Natural killer cell (primary cell): ENCODE measurements at places on chromosomes 16 and 17.

- no peak for DNase-seq
Measured at GRCh38 chr17:35795007-35795870, at the start of gene MMP28. TSS of gene MMP28 (minus strand) at chr17:35795641. CDS start at chr17:35795377, 264 bp downstream.

GRCh38 chr17:304461-304860 is 48.1 kb downstream of the RPH3AL start:
- DNase-seq: no peak

- DNase-seq: no peak
Measured at GRCh38 chr16:7746941-7747340, 414.3 kb downstream of the RBFOX1 start.

- no peak for DNase-seq
Measured at GRCh38 chr17:6072157-6072556, 2.0 kb downstream of the WSCD1 start.

GRCh38 chr17:49447628-49448302 is 33.1 kb upstream of the PHB1 start:
- DNase-seq: no peak

DNA sequence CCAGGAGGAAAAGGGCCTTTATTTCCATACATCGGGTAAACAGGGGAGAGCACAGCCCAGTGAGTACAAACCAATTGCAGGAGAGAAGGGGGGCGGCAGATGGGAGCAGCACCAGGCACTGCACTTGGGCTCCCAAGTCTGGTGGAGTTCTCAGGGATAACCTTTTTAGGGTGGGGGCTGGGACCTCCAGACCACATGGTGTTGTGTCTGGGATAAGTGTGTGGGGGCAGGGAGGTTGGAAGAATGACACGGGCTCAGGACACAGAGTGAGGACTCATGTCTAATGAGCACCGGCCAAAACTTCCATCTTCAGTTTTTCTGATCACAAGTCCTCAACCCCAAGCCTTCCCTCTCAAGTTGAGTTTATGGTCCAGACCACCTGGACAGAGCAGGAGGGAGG is 30.6 kb downstream of the PIPOX start:
- no peak for DNase-seq

DNA sequence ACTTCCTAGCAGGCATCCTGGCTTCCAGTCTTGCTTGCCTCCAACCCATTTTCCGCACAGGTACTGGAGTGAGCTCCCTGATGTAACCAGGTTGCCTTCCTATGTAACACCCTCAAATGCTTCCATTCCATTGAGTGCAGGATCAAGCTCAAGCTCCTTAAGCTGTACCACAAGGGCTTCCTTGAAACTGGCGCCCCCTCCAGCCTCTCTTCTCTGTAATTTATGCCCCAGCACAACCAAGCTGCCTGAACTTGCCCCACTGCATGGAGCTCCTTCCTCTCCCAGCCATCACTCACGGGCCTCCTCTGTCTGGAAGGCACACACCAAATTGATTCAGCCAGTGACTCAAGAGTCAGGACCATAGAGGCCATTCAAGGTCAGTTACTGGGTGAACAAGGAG is 234.8 kb upstream of the RPL38 start:
- DNase-seq: no peak

GRCh38 chr16:84724606-84725309 is 25.0 kb downstream of the USP10 start:
- no peak for DNase-seq

- DNase-seq: no peak
Measured at GRCh38 chr17:1627182-1627981, 1.3 kb downstream of the SLC43A2 start.

DNA sequence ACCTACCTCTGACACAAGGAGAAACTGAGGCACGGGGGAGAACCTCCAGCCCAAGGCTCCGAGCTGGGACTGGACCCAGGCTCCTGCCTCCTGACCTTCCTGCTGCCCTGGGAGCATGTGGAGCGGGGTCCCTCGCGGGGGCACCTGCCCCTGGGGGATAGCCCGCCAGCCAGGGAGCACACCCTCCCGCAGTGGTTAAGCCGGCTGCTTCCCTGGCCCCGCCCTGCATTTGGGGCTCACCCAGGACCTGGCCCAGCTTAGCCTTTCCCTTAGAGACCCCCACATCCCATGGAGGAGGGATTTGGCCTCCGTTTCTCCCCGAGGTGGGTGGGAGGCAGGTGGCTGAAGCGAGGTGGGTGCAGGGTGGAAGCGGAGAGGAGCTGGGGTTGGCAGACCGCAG is 1.8 kb upstream of the CDH15 start:
- DNase-seq: no peak

DNA sequence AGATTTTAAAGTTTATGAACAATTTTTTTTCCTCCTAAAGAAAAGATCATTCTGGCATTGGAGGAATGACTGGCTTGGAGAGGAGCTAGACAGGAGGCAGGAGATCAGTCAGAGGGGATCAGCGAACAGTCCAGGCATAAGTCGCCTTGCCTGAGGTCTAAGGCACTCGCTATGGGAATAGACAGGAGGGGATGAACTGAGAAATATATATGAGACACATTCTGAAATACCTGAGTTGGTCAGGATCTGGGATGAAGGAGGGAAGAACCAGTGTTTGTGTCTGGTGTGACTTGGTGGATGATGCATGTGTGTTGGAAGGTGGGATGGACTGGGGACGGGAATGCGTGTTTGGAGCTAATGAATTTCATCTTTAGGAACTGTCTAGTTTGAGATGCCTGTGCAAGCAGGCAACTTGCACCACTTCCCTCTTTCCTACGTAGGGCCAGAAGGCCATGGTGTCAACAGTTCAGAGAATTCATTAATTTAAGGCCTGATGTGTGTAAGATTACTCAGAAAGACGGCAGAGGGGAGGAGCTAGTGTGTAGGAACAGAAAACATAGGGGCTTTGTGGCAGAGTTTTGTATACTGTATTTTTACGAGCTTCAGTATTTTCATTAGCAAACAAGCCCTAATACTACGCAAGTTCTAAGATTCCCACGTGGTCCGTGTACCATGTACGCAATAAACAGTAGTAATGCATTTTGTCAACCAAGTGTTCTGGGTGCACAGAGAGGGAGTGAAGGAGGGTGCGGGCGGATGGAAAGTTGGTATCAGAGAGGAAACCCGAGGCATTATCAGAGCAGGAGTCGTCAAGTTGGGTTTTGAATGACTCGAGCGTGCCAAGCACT is 825 bp downstream of the HEATR6 start:
- peak; percentile 48 for DNase-seq

GRCh38 chr17:17146786-17147406 is 59.2 kb downstream of the PLD6 start:
- DNase-seq: no peak

DNA sequence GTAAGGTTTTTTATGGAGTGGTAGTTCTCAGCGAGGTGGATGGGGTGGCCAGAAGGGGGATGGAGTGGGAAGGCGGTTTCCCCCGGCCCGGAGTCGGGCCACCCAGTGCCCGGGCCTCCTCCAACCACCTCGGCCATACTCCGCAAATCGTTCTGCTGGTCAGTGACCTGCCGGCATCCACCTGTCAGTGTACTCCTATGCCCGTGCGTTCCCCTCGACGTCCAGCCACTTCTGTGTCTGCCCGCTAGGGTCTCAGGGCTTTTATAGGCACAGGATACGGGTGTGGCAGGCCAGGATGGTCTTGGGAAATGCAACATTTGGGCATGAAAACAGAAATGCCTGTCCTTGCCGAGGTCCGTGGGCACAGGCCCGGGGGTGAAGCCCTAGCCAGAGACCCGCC is 19.3 kb upstream of the ASGR2 start:
- DNase-seq: no peak

- DNase-seq: no peak
Measured at GRCh38 chr16:52283018-52283417, 263.9 kb downstream of the TOX3 start.

GRCh38 chr16:78134944-78135619 is 35.6 kb downstream of the WWOX start:
- DNase-seq: no peak

DNA sequence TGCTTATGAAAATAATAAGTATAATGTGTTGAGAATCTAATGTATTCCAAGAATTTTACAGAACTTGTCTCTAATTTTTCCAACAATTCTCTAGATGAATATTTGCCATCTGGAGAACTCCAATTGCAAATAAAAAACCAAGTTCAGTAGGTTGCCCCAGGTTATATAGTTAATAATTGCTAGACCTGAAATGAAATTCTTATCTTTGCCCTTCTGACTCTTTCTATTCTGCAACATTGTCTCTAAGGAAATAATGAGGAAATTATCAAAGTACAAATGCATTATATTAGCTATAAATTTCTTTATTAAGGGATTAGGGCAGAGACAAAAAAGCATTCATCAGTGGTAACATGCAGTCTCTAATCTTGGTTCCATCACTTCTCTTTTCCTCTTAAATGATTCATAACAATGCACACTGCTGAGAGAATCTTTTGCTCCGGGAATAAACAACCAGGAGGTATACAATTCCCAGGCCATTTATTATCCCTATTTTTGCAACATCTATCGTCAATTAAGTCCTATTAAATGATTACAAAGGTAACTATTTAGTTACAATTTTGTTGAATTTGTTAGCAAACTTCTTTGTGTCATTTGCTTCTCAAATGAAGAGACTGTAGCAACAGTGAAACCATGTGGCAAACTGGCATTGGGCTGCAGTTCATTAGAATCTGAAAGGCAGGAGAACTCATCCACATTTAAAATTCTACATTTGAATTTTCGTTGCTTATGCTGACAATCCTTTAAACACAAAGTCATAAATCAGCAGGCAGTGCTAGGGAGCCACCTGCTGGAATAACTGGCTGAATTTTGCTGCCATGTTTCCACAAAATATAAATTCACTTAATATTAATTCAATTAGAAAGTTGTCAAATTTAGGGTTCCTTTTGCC is 349.6 kb downstream of the KIF2B start:
- DNase-seq: no peak

GRCh38 chr17:44014133-44014436 is 678 bp downstream of the TMEM101 start:
- no peak for DNase-seq

DNA sequence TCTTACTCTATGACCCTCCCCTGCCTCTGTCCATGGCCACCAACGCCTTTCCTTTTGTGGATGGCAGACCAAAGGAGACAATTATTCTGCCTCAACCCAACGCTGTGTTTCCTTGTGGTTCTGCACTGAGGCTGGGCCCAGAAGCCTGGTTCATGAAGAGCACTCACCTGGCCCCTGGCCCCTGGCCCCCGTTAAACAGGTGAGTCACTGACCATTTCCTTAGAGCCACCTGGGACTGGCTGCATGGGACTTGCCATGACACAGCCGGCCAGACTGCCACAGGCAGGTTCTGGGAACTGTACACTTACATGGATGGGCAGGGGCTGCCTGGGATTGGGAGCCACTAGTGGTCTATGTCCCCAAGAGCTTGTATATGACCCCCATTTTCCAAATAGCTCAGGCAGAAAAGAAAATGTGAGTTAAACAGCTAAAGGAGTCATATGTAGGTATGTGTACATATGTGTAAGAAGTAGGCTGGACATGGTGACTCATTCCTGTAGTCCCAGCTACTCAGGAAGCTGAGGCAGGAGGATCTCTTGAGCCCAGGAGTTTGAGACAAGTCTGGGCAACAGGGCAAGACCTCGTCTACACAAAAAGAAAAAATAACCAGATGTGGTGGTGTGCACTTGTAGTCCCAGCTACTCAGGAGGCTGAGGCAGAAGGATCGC is 181.9 kb upstream of the CACNG5 start:
- DNase-seq: no peak
